Peyer's patch (tissue), 4 donors: ENCODE measurements at places on chromosomes 6 and 20.

- no peak for DNase-seq
Measured at GRCh38 chr6:159806021-159806458, 6.0 kb downstream of the PNLDC1 start.

- no peak for DNase-seq
Measured at GRCh38 chr20:58054082-58054779, 174.2 kb downstream of the ANKRD60 start.

DNA sequence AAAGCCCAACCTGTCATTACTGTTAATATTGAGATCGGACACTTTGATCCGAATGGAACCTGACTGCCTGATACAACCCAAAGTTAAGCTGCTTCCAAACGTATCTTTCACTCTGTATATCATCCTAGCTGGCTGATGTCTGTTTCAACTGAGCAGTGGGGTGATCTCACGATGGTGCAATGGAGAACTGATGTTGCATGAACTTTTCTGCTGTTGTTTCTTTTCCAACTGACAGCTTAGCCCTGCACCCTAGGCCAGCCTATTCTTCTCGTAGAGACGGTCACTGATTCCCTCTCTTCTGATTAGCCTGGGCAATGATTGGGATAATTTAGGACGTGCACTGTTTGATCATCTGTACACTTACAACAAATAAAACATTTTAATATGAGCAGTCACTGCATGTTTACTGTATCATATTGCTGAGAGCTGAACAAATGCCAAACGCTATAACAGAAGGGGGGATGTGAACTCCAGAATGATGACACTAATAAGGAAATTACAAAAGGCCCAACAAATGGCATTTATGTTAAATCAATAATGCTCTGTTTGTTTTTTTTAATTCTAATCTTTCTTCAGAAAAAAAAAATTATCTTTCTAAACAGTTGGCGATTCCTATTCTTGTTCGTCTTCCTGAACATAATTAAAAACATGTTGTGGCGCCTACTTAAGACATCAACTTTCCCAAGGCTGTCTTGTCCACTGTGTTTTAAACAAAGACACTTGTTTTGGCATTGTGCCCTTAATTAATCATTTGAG lies 184.8 kb downstream of the ZNF217 start:
- no peak for DNase-seq

GRCh38 chr20:45448270-45448669 lies 21.3 kb upstream of the WFDC2 start:
- no peak for DNase-seq

GRCh38 chr6:148954934-148955333 lies 208.1 kb downstream of the UST start:
- DNase-seq: no peak

GRCh38 chr6:111804627-111805235 lies 68.5 kb downstream of the FYN start:
- DNase-seq: no peak

DNA sequence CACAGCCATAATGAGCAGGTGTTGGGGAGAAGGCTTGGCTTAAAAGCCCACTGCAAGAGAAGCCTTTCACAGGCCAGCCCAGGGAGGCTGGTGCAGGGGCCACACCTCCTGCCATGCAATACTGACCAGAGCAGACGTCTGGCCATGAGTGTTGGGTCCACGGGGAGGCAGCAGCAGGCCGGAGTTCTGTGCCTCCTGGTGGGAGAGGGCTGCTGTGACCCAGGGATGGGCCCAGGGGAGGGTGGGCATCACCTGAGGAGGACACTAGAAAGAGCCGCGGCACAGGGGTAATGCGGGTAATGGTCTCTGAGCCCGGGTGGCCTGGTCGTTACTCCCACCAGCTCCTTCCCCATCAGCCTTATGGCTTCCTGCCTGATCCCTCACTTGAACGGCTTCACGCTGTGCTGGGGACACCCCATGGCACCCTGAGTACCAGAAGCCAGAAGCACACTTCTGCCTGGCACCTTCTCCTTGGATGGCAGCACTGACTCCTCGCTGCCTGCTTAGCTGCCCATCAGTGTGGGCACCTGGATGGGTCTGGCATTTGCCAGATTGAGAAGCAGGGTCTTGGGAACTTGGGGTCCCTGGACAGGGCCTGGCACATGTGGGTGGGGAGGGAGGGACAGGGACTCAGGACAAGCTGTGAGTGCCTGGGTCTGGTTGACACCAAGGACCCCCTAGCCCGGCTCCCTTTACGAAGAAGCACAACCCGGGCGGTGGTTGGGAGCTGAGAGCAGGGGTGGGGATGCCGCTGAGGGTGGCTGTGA lies 108.8 kb downstream of the ASXL1 start:
- no peak for DNase-seq

GRCh38 chr6:107540465-107540857 lies 50.5 kb downstream of the SOBP start:
- DNase-seq: no peak

DNA sequence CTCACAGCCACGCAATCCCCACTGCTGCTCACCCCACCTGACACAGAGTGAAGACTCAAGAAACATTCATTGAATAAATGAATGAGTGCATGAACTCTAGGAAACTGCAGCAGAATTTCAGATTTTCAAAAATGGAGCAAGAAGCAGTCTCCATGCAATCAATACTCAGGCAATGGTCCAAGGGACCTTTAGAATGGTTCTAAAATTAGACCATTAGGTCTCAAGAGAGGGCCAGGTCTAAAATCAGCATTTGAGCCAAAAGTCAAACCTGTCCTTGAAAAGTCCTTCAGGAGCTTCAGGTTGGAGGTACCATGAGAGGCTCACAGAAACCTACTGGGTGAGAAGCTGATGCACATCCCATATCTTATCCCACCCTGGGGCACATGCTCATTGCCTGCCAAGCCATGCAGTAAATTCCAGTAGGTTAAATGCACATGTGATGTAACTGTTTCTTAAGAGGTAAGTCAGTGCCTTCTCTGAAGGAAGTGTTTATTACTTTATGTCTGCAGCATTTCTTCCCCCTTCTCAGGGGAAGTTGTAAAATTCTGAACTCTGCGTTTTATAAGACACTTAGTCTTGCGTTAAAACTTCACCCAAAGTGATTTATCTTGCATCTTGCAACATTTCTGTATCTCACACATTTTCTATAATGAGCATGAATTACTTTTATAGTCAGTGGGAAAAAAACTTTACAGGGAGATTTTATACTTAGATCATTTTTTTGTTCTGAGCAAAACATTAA lies 126.6 kb downstream of the ADAT2 start:
- no peak for DNase-seq

DNA sequence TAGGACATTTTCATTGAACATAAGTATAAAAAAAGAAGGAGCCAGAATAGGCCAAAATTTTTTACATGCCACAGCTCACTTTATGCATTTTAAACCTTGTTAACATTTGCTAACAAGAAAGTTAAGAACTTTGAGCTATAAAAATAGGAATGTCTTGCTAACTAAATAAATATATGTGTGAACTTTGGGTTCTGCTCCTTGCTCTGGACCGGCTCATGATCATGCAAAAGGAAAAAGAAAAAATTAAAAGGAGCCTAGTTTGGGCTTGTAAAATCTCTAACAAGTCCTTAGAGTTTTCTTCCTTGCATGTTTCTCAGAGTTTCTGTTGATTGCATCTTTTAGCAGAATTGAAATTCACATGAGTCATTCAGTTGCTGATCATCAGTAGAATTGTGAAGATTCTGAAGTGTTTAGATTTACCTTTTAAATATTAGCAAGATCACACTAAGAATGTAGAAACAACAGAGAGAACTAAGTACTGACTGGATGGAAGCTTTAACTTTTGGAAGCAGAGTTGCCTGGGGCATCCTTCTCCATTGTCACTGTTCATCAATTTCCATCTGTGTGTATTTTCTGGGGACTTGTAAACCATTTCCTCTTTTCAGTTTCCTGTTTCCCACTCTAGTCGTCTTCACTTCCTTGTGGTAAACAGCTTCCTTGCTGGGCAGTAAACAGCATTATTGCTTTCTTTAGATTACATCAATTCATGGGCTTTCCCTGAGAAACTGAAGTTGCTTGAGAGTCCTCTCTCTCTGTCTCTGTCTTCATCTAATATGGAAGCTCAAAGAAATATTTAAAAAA lies 458.4 kb upstream of the BTBD3 start:
- DNase-seq: no peak

DNA sequence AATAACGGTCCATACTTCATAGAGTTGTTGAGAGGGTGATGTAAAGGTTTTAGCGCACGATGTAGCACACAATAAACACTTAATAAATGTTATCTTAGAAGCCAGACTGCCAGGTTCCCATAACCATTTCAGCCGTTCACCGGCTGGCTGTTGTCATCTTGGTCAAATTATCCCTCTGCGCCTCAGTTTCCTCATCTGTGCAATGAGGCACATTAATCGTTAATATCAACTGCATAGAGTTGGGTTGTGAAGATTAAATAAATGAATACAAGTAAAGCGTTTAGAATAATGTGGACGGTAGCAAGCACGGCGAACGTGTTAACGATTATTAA lies 432 bp upstream of the PSMF1 start:
- DNase-seq: no peak

GRCh38 chr6:14273191-14273590 lies 155.6 kb downstream of the CD83 start:
- no peak for DNase-seq

DNA sequence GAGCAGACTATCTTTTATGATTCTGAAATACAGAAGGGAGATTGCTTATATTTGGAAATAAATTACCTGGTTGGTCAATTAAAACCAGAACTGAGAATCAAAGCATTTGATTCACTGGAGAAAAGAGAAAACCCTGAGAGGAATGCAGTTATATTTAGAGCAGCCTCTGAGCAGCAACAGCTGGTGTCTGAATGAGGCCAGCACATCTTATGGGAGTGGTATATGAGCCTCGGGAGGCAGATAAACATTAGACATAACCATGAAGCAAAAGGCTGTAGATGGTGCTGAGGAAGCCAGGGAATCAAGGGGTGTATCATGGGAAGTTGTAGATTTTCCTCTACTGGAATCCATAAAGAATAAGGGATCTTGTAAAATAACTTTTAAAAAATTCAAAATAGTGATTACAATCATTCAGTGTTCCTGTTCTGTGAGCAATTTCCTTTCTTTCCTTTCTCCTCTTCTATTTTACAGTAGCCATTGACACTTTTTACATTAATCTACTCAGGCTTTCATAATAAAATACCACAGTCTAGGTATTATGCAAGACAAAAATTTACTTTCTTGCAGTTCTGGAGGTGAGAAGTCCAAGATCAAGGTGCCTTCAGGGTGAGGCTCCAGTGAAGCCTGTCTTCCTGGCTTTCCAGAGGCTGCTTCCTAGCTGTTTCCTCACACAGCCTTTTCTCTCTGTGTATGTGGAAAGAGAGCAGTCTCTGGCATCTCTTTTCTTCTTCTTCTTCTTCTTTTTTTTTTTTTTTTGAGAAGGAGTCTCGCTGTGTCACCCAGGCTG lies 32.8 kb upstream of the ENPP5 start:
- no peak for DNase-seq

GRCh38 chr6:128899341-128900050 lies 16.6 kb downstream of the LAMA2 start:
- DNase-seq: no peak

DNA sequence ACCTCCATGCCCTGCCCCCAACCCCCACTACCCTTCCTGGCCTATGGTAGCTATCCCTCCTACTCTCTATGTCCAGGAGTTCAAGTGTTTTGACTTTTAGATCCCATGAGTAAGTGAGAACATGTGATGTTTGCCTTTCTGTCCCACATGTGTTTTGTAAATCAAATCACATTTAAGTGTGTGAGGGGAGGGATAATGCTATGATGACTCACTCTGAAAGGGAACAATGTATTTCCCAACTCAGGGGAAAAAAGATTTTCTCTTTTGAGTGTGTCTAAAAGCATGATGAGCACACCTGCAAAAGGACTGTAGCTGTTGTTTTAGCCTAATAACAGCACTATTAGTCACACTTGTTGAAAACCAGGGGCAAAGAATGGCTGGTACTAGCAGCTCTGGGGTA lies 193.7 kb downstream of the GJA10 start:
- no peak for DNase-seq

DNA sequence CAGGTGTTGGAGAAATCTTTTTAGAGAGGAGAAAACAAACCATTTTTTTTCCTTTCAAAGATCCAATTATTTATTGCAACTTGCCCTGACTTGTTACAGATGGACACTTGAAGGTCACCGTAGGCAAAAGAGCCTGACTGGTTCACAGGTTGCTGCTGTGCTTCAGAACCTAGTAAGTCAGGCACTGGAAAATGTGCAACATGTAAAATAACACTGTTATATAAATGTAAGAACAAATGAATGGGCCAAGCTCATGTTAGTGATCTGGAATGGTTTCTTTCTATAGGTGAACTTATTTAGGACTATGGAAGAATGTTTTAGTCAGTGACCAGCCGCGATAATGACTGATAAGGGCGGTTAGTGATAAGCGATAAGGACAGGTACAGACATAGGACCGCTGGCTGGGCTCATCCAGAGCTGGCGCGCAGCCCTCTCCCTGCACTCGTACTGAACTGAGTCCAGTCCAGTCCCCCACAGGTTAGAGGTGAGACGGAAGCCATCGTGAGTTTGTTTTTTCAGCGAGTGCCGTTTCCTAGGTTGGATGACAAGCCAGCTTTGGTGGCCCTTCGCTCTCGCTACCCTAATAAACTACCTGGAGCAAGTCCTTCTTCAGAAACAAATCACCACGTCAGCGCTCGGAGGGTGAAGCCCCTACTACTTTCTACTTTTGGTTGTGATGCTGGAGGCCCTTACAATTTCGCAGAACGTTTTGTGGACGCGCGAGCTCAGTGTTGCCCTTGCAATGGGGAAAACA lies 94.4 kb upstream of the PRDM1 start:
- peak; percentile 78 for DNase-seq

- DNase-seq: no peak
Measured at GRCh38 chr20:39248862-39249485, 286.8 kb downstream of the DHX35 start.

GRCh38 chr20:10799735-10800134 lies 125.9 kb upstream of the JAG1 start:
- no peak for DNase-seq

DNA sequence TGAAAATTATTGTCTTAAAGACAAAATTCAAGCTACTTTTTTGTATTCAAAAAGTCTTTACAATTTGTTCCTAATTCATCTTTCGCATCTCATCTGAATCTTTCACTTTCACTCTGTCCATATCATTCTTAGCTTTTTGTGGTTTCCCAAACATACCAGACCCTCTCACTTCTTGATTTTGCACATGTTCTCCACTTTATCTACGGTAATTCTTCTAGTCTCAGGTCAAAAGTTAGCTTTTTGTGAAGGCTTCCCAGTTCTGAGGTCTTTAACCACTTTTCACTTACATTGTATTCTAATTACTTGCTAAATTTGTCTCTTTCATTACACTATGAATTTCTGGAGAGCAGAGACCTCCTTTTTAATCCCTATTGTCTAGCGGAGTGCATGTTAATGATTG lies 34.6 kb upstream of the EPHA7 start:
- no peak for DNase-seq

GRCh38 chr6:7691675-7692452 lies 34.0 kb upstream of the BMP6 start:
- DNase-seq: no peak

GRCh38 chr6:56231827-56232226 lies 15.6 kb downstream of the COL21A1 start:
- DNase-seq: no peak

- no peak for DNase-seq
Measured at GRCh38 chr6:161235776-161236633, 37.9 kb downstream of the AGPAT4 start.

GRCh38 chr20:17845701-17846475 lies 122.7 kb downstream of the SNX5 start:
- no peak for DNase-seq
